ENCODE measurements at places on chromosomes 3 and 15.

GRCh38 chr3:73786321-73786807, 161.6 kb upstream of the PDZRN3 start:
- DNase-seq: peak; percentile 90

GRCh38 chr3:70488131-70488530, 175.7 kb upstream of the MDFIC2 start:
- no peak for DNase-seq

DNA sequence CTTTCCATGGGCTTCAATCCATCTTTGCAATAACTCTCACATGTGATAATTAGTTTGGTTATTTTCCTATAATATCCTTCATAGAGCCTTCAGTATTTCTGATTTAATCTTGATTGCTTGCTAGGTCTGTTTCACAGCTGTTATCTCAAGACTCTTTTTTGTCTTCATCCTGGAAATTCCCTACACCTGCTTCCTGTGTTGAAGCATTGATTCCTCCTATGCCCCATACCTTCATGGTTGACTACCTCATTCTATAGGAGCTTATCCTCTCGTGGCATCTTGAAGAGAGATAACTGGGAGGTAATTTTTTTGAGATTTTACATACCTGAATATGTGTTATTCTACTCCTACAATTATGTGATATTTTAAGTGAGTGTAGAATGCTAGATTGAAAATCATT, 26.7 kb downstream of the PIK3CA start:
- no peak for DNase-seq

- DNase-seq: no peak
Observed at GRCh38 chr3:183506674-183507320, 48.7 kb downstream of the KLHL6 start.

Data from lower leg skin (tissue), 4 donors.